ENCODE measurements at places on chromosomes 11 and 22. TPM values are rescaled to one million over a fixed set of nuclear protein-coding genes. Genes with fewer than 3 reads are reported as not detected.

C22orf42 gene
- not detected for total RNA-seq

OTOG gene
- total RNA-seq: not detected

CREB3L1 gene
- total RNA-seq: 2.4 TPM

JAML gene
- total RNA-seq: 0.07 TPM

KCNJ4 gene
- total RNA-seq: not detected

PAMR1 gene
- total RNA-seq: 0.65 TPM

OR52H1 gene
- total RNA-seq: not detected

Measured in thoracic aorta endothelial cell (primary cell).